ENCODE measurements at places on chromosomes 12 and 14.

GRCh38 chr12:26046203-26046602 lies 78.6 kb downstream of the BHLHE41 start:
- DNase-seq, result no peak

DNA sequence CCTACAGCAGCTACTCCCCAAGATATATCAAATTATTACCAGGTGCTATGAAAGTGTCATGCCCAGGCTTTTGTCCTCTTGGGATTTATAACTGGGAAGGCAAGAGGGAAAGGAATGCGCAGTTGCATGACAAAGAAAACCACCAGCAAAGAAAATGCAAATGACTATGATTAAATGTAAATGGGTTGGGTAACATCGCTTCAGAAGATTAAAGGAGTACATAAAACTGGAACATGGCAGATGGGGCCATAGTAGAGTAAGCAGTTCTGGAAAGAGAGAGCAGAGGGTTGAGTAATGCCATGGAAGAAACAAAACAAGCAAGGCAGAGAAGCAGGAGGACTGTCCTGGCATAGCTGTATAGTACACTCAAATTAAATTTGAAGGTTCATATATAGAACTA lies 493.1 kb downstream of the NOVA1 start:
- DNase-seq, result no peak

GRCh38 chr12:125579916-125580315 lies 514.7 kb downstream of the AACS start:
- DNase-seq, result no peak

- no peak for DNase-seq
These were observed 62.7 kb downstream of the RASSF3 start for GRCh38 chr12:64672925-64673409.

- DNase-seq, result no peak
These were observed 58.2 kb upstream of the PYGL start for GRCh38 chr14:51002406-51002999.

GRCh38 chr12:11798856-11799501 lies 149.5 kb downstream of the ETV6 start:
- DNase-seq, result no peak

DNA sequence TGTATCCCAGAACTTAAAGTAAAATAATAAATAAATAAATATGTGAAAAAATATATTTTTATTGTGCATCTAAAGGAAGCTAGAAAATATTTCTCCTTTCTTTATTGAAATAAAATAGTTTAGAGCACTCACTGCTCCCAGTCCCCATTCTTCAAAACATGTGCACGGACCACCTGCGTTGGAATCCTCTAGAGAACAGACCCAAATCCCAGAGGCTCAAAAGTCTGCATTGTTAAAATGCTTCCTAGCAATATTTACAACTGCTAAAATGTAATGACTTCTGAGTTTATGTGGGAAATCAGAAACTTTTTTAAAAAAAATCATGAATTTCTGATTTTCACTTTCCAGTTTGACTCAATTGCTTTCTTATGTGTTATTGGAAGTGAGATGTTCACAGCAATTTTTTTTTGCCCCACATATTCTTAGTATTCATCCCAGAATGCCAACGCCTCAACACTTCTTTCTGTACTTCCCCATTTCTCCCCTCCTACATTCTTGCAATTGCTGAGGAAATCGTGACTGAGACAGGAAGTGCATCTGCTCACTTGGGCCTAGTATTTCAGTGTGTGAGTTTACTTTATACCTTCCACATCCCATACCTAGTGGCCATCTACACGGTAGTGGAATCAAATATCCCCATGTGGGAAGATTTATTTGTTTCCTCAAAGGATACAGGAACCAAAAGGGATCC lies 116.0 kb upstream of the FLRT2 start:
- no peak for DNase-seq

DNA sequence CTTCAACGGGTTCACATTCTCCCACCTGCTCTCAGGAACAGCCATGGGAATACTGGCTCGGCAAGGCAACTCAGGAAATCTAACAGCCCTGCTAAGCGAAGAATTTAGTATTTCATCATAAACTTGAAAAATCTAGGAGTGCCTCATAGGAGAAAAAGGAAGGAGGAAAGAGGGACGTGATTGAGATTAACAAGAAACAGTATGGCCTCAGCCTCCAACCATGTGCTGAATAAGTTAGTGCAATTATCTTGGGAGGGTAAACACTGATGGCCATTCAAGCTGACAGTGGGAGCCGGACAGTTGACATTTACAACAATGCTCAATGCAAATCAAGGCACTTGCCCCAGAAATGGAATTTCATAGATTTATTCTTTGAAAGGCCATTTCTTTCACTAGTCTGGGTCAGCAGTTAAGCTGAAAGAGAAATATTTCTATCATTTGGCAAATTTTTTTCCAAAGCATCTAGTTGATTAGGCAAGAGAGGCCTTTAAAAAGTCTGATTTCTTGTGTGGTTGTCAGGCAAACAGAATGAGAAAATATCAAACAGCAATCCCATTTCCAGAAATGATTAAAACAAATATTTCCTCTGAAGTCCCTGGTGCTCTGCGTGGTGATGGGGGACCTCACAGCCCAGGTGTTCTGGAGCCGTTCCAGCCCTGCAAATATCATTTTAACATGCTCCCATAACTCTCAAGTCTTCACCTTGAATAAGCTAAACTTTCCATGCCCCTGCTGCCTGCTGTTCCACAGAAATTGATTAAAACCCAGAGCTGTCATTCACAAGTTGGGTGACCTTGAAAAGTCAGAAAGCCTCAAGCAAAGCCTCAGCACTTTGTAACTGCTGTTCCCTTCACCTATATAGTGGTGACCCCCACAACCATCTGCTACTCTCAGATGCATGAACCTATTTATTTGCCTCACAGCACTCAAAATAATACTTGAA lies 121.6 kb downstream of the PHLDA1 start:
- no peak for DNase-seq

DNA sequence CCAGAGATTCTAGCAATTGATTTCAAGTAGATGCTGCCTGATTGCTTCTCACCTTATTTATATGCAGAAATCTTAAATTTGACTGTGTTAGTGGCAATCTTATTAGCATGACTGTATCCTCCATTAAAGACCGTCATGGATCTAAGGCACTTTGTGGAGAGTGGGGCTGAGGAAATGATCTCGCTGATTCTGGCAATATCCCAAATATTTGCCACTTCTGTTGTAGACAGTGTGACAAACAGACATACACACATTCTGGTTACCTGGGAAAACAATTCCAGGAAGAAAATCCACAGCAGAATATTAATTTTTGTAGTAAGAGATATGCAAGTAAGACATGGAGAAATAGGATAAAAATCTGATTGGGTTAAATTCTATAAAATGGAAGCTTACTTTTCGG lies 269.0 kb upstream of the G2E3 start:
- DNase-seq, result no peak

DNA sequence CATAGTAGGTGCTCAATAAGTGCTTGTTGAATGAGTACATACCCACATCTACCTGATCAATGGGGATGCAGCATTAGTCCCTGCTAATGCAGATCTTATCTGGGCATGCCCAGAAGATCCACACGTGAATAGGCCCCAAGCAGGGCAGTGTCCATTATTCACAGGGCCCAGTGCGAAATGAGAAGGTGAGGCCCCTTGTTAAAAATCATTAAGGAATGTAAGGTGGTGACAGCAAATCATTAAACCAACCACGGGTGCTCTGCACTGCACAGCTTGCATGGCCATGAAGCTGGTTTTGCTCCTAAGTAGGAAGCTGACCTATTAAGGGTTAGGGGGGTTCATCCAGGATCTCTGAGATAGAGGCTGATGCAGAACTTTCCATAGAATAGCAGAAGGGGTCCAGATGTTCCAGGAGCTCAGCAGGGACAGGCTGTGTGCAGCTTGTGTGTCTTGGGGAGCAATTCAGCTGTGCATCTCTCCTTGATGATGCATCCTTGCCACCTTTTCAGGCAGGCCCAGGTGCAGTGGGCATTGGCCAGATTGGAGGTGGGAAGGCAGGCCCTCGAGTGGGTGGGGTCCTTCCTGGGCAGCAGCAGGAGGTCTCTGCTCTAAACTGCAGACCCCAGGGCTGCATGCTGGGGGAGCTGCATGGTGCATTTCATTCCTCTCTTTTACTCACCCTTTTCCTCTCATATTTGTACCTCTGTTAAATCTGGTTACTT lies 231.3 kb upstream of the PWP1 start:
- no peak for DNase-seq

DNA sequence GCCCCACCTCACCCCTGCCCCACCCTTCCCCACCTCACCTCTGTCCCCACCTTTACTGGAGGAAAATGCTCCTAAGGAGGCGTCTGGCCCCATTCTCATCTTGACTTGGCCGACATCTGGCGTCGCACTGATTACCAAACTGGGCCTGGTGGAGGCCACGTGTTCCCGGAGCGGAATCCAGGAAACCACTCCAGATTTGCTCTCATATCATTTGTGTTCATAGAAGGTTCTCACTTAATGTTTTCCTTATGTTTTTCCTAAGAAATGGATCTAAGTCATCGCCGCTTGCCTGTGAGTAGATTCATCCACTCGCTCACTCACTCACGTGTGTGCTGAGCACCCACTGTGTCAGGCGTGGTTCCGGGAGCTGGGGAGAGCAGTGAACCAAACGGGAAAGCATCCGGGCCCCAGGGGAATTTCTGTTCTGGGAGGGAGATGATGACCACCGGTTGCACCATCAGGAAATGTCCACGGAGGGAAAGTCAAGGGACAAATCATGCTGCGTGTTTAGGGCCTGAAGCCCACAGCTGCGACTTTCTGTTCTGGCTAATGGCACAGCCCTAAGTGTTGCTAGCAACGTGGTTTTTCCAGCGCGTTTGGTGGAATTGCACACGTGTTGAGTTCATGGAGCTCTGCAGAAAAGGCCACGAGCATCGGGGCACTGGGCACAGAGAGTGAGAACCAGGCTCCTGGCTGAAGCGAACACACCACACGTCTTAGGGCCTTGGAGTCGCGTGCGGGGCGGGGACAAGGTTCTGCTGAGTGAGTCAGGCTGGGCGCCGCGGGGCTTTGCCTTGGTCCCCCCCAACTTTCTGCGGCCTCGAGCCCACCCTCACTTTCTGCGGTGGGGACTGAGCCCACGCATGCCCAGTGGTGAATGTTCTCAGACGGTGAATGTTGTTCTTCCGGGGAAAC lies 57.7 kb downstream of the ADGRD1 start:
- no peak for DNase-seq

DNA sequence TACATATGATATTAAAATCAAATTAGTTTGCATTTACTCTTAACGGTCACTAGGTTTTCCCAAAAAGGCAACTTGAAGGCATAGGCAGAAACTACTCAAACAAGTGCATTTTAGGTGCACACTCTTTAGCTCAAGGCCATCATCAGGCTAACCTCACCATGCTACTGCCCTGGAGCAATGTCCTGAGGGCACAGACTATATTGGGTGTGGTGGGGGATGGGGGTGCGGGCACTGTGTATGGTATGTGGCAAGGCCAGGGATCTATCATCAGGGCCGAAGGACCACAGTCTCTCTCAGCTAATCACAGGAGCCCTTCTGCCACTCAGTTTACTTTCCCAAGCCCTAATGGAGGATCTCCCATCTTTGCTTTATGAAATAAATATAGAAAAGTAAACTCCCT lies 51.9 kb downstream of the SH2B3 start:
- DNase-seq, result no peak

GRCh38 chr12:10293151-10293550 lies 14.5 kb upstream of the KLRD1 start:
- DNase-seq, result no peak

GRCh38 chr12:51118706-51119105 lies 35.3 kb upstream of the CSRNP2 start:
- DNase-seq, result no peak

DNA sequence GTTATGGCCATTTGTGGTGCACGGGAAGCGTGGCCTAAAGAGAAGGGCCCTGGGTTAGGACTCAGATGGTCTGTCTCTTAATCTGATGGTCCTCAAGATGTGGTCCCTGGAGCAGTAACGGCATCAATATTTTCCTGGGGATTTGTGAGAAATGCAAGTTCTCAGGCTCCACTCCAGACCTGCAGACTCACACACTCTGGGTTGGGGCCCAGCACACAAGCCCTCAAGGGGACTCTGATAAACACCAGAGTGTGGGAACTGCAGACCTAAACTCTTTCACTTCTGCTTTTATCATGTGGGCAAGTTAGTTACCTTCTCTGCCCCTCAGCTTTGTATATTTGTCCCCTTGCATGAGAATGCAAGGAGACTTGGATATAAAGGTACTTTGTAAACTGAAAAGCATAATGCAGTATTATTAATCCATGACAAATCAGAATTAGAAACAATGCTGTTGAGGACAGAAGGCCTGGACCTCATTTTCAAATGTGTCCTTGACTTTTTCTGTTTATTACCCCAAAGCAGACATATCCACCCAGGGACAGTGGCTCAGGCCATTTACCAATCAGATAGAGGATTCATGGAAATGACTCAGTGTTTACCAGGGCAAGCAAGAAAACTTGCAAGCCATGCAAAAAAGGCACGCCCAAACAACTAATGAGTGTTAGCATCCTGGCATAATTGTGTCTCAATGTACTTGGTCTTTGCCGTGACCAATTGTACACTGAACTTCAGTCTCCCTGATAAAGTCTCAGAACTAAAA lies 157.0 kb downstream of the ASCL1 start:
- DNase-seq, result no peak

- no peak for DNase-seq
These were observed 185.5 kb upstream of the FAR2 start for GRCh38 chr12:28963554-28963953.

GRCh38 chr12:9114946-9115345 lies 773 bp downstream of the A2M start:
- no peak for DNase-seq
